ENCODE measurements at places on chromosomes 5 and 9.
A peak's percentile ranks its signal among the peaks of the same experiment; 100 is the strongest.

GRCh38 chr5:31407921-31408693 is 123.8 kb downstream of the DROSHA start:
- DNase-seq: no peak

- DNase-seq: no peak
These were observed 33.5 kb downstream of the ANXA2R start for GRCh38 chr5:43006424-43007202.

DNA sequence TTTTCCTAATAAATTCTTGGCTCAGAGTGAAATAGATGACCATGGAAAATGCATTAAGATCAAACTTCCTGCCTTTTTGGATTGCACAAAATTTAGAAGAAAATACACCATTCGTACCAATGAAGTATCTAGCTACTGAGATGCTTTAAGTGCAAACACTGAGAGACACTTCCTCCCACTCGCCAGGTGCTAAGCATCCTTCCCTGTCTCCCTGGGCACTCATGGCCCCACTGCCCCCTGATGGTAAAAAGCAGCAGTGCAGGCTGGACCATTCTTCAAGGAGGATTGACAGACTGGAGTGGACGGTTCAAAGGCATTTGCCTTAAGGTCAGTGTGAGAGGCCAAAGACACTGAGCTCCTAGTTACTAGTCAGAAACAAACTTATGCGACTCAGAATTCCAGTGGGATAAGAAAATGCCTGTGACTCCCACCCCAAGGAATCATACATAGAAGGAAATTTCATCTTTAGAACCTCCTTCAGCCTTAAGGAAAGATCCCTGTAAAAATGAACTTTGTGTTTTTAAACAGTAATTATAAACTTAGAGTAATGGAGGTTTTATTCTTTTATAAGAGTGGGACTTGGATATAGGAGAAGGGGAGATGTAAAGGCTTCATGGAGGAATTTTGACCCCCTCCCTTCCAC is 86.0 kb upstream of the SLC30A5 start:
- peak; percentile 70 for DNase-seq

GRCh38 chr5:139844472-139845145 is 49.0 kb downstream of the PSD2 start:
- DNase-seq: peak; percentile 78

- DNase-seq: no peak
These were observed 232.0 kb downstream of the CHSY3 start for GRCh38 chr5:130136300-130136699.

GRCh38 chr5:10743526-10743925 is 17.5 kb downstream of the DAP start:
- DNase-seq: peak; percentile 22

DNA sequence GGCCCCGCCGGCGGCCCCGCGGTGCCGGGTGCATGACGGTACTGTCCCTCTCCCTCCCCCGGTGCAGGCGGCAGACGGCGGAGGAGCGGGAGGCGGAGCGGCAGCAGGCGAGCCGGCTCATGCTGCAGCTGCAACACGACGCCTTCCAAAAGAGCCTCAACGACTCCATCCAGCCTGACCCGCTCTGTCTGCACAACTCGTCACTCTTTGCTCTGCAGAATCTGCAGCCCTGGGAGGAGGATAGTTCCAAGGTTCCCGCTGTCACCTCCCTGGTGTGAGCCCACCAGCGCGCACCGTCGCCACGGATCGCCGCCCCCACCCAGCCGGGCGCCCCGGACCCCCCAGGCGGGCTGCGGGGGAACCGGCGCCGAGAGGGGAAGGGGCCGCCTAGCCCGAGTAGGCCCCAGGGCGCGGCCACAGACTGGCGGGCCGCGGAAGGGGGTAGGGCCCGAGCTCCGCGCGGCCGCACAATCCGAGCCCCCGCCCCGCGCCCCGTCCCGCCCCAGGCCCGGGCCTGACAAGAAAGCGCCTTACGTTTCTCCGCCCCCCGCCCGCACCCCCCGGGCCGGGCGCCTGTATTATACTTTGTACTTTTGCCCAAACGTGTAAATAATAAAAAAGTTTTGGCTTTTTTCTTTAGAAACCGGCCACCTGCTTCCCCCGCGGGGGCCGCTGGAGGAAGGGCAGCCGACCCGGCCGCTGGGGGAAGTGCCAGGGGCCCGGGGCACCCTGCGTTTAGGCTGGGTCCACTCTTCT is 2.5 kb downstream of the TLX3 start:
- DNase-seq: peak; percentile 37

GRCh38 chr9:81411961-81412360 is 277.4 kb downstream of the TLE1 start:
- DNase-seq: no peak

DNA sequence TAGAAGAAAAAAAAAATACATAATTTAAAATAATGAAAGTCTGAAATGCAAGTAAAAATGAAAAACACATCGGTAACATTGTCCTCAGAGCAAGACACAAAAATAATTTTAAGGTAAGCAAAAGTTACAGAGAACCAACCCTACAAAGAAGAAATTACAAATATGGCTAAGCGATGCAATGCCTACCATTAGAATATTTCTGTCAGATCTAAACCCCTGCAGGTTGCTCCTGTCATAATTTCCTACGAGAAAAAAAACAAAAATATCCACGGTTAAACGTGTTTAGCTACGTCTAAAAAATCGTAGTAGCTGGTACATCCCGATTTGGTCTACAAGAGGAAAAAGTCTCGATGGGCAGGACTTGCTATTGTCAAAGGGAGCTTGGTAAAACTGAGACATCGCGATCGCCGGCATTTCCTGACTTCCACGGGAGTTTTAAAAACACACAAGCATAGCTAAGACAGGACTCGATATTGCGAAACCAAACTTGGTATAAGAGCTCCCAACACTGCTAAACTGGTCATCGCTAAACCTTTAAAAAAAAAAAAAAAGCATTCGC is 1.1 kb upstream of the ANXA2R start:
- peak; percentile 68 for DNase-seq

GRCh38 chr9:6567140-6567591 is 78.4 kb downstream of the GLDC start:
- DNase-seq: peak; percentile 70

DNA sequence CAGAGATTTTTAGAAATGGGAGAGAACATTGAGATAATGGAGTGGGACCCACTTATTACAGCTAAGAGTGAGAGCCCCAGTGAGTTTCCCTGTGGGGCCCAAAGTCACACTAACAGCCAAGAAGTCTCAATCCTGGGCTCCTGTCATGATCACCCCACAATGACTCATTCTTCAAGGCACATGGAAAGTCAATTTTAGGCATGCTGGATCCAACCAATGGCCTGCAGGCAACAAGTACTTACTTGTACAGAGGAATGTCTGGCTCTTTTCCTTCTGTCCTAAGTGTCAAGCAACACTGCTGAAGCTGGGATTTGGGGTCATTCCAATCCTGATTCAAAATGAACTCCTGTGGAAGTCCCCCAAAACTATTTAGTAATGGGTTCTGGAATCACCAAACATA is 123.1 kb downstream of the DROSHA start:
- no peak for DNase-seq

DNA sequence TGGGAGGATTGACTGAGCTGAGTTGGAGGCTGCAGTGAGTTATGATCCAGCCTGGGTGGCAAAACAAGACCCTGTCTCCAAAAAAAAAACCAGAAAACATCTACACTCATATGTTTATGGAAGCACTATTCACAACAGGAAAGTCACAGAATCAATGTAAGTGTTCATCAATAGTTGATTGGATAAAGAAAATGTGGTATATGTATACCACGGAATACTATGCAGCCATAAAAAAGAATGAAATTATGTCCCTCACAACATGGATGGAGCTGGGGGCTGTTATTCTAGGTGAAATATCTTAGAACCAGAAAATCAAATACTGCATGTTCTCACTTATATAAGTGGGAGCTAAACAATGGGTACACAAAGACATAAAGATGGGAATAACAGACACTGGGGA is 2.8 kb upstream of the SLC25A2 start:
- no peak for DNase-seq

DNA sequence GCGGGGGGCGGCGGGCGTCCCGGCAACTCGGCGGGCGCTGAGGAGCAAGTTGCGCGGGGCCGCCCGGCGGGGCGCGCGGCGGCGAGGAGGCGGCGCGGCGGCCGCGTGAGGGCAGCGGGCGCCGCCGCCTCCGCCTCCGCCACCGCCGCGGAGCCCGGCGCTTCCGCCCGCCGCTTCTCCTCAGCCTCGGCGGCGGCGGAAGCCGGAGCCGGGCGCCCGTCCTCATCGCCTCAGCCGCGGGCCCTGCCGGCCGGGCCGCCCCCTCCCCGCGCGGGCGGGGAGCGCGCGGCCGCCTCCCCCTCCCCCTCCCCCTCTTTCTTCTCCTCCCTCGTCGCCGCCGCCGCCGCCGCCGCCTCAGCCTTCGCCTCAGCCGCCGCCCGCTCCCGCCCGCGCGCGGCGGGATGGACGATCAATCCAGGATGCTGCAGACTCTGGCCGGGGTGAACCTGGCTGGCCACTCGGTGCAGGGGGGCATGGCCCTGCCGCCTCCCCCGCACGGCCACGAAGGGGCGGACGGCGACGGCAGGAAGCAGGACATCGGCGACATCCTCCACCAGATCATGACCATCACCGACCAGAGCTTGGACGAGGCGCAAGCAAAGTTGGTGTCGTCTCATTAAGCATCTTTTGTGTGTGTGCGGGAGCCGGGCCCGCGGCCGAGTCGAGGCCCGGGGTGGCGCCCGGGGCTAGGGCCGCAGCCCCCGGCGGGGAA is at the start of gene PBX3:
Gene PBX3, plus strand, starts transcription at position 321 of the 712 bp plus-strand sequence.
- peak; percentile 83 for DNase-seq

GRCh38 chr5:108036482-108036881 is 345.4 kb downstream of the FBXL17 start:
- DNase-seq: no peak

DNA sequence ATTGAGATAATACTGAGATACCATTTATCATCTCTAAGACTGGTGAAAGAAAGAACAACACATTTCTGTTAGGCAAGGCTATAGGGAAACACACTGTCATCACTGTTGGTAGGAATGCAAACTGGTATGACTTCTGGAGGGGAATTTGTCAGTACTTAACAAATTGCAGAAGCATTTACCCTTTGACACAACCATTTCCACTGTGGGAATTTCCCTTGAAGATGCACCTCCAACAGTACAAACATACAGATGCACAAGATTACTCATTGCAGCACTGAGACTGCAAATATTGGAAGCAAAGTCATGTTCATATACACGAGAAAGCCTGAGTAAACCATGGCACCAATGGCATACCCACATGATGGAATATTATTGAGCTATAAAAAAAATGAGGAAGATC is 17.6 kb downstream of the GM2A start:
- peak; percentile 52 for DNase-seq

GRCh38 chr5:878125-878524 is 14.5 kb downstream of the BRD9 start:
- no peak for DNase-seq

DNA sequence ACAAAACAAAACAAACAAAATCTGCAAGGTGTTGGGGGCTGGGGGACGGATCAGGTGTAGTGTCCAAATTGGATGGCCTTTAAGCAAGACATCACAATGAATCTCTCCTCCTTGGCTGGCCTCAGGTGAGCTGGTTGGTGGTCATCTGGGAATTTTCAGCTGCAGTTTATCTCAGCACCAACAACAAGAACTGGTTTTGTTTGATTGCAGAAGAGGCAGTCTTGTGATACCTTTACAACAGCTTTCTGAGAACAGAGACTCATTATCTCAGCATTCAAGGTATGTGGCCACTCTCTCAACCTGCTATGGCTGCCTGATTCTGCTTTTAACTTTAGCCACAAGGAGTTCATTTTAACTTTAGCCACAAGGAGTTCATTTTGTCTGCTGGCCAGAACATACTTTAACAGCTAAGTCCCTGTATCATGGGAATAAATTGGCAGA is 1543.4 kb downstream of the EFNA5 start:
- no peak for DNase-seq

- DNase-seq: peak; percentile 88
These were observed 19.5 kb upstream of the RAB14 start for GRCh38 chr9:121220996-121221663.

- no peak for DNase-seq
These were observed 17.4 kb upstream of the TNFAIP8 start for GRCh38 chr5:119338326-119338946.

DNA sequence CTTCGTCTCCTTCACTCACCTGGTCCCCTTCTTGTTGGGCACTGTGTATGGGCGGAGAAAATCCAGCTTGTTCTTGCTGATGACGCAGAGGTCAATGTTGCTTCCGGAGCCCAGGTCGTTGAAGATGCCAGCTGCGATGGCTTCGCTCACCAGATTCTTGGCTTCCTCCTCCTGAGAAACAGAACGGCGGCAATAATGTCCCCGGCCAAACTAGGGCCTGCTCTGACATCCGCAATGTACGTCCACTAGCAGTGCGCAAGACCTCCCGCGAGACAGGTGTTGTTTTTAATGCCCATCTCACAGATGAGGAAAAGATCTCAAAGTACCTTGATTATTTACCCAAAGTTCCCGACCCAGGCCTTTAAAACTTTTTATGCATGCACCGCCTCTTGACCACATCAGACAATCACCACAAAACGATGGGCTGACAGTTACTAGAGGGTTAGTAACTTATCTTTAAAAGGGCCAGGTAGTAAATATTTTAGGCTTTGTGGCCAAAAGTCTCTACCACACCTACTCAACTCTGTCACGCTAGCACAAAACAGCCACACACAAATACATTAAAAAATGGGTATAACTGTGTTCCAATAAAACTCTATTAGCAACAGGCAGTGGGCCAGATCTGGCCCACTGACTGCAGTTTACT is 58.4 kb downstream of the PSMB7 start:
- no peak for DNase-seq

- no peak for DNase-seq
These were observed 1126.9 kb upstream of the DMAC1 start for GRCh38 chr9:8926461-8926860.

DNA sequence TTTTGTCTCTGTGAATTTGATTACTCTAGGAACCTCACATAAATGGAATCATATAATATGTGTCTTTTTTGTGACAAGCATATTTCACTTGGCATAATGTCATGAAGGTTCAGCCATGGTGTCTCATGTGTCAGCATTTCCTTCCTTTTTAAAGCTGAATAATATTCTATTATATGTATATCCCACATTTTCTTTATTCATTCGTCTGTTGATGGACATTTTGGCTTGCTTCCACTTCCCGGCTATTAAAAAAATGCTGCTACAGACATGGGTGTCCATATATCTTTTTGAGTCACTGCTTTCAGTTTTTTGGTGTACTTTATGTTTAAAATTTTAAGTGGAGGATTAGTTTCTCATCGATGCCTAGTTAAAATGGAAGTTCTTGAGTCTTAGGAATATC is 59.8 kb upstream of the C5orf63 start:
- no peak for DNase-seq

DNA sequence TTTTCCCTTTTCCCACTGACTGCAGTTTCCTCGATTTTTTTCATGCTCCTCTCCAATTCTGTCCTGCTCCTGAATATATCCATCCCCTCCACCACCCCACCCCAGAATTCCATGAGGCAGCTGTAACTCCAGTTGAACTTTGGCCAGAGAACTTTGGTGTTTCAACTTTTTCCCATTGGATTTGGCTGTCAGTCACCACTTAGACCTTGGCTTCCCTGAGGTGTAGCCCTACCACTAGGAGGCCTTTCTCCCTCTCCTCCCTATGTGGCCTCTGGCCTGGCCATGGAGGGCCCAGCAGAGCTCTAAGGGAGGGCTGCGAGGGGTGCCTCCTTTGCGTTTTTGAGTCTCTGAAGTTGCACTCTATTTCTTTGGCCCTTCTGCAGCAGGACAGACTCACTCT is 261.3 kb downstream of the PIK3R1 start:
- DNase-seq: no peak
